Caudate nucleus (tissue), 63 donors: ENCODE measurements at places on chromosomes 2 and 18.

- DNase-seq: no peak
Observed at GRCh38 chr2:196718419-196719109, 79.0 kb downstream of the CCDC150 start.

DNA sequence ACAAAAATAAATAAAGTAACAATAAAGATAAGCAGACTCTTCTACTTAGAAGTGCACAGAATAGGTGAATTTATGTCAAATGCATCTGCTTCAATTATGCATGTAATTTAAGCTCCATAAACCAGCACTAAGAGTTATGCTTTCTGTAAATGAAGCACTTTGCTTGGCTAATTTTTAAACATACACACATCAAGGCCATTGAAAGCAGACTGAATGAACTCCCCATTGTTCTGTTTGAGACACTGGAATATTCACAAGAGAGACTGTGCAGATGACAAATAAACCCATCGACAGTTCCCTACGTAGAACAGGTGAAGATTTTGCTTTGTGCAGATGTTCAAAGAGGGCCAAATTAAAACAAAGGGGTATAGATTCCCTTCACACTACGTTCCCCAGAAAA lies 133.4 kb downstream of the PID1 start:
- no peak for DNase-seq

DNA sequence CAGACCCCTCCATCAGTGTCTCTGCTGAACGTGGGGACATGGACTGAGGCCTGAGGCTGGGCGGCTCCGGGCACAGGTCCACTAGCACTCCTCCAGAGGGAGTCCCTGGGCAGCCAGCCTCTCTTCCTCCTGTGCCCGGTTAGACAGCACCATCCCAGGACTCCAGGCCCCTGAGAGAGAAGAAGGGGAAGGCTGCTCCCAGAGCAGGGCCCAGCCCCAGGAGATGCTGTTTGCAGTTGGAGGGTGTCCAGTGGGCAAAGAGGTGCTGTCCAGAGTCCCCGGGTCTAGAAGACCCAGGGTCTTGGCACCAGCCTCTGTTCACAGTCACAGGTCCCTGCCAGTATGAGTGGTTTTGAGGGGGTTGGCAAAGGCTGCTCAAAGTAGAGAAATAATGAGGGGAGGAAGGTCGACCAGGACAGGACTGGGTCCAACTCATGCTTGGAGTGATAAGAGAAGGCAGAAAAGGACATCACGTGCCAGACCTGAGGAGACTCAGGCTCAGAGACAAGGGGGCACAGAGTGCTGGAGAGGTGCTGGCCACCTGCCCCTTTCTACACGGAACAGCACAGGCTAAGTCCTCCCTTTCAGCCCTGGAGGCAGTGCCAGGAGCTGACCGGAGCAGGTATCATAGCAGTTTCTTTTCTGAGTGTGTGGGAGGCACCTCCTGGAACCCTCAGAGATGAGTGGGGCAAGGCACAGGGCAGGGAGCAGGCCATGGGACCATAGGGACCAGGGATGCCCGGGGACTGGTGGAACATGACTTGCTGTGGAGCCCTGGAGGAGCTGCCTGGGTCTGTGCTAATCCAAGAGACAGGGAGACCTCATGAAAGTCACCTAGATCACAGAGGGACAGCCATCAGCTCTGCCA lies 21.1 kb downstream of the CRACDL start:
- no peak for DNase-seq

- no peak for DNase-seq
Observed at GRCh38 chr2:49241991-49242390, 87.7 kb upstream of the FSHR start.

DNA sequence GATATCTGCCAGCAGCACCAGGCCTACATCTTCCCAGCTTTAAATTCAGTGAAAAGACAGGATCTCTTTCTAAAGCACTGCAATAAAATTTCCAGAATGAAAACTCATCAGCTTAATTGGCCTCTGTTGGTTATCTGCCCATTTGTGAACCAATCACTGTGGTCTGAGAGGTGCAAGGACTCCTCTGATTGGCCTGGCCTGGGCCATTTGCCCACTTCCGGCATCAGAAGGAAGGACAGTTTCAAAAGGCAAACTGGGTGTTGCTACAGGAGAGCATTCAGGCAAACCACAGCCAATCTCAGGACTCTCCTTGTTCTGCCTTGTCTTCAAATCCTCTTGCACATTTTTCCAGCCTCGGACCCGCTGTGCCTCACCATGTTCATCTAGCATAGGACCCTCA lies 163.9 kb upstream of the CCDC150 start:
- DNase-seq: no peak

- no peak for DNase-seq
Observed at GRCh38 chr2:235300368-235301201, 193.3 kb upstream of the AGAP1 start.

GRCh38 chr18:63559567-63560491 lies 17.7 kb downstream of the SERPINB12 start:
- DNase-seq: no peak

DNA sequence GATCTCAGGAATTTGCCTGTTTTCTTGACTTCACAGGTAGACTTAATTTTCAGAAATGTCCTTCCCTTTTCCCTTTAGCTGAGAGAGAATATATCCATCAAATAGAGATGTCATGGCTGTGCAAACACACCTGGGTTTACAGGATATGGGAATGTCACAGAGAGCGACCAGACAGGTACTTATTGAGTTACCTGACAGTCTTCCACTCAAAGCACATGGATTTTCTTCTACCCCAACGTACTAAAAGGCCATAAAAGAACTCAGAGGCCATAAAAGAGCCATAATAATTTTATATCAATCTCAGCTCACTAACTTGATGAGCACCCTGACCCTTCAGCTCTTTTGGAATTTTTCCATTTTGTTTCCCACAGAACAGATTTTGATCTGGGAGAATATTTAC lies 5.3 kb upstream of the DTNA start:
- no peak for DNase-seq

DNA sequence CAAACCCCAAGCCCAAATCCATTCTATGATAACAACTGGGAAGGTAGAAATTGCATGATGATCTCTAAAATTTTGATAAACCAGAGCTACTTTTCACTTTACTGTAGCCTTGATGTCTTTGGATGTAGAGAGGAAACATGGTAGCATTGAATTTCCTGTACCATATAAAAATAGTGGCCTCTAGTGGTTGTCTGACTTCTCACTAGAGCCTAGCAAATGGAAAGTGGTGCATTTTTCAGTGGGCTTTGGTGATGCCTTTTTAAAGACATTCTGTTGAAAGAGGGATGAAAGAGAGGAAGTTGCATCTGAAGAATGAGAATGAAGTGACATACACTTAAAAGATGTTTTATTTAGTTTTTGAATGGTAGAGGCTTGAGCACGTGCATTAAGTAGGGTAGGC lies 662.2 kb downstream of the XIRP2 start:
- DNase-seq: no peak

- no peak for DNase-seq
Observed at GRCh38 chr2:96336104-96336775, 674 bp downstream of the NCAPH start.

DNA sequence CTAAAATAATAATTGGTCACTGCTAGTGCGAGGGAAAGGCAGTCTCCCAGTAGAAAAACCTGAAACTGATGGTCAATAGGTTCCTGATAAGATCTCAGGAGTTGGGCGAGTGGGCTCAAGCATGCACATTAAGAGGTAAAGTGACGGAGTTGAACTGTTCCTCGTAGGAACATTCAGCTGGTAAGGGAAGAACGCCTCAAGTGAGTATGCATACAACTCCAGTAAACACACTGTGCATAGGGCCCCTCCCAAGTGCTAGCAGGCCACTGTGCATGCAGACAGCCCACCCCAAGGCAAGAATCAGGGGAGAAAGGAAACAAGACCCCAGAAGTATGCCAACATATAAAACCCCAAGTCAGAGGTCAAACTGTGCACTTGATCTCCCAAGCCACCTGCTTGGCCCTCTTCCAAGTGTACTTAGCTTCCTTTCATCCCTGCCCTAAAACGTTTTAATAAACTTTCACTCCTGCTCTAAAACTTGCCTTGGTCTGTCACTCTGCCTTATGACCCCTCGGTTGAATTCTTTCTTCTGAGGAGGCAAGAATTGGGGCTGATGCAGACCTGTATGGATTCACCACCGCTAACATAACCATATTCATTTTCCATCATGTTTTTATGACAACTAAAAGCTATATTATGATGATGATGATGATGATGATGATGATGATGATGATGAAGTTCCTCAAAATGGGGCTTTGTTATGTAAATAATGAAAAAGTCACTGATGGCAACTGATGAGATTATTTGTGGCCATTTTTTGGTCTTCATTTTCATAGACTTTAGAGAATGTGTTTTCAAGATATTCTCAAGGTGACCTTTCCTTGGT lies 118.0 kb upstream of the RAB27B start:
- no peak for DNase-seq

- no peak for DNase-seq
Observed at GRCh38 chr2:219573166-219573565, 1.1 kb downstream of the INHA start.

GRCh38 chr2:51344886-51345285 lies 313.0 kb upstream of the NRXN1 start:
- no peak for DNase-seq

DNA sequence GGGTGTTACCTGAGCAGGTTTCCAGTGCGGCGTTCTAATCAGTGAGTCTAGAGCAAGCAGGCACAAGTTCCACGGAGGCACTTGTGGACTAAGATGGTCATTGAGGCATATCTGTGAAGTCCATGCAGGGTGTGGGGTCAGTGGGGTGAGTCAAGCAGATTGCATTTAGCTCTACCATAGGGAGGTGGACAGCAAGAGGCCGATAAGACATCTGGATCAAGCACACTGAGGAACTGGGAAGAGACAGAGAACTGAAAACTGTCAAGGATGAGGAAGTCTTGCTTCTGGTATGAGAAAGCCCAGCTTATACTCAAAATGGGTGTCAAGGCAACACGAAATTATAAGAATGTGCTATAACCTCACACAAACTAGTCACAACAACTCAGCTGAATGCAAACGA lies 61.2 kb upstream of the SLC39A10 start:
- no peak for DNase-seq

DNA sequence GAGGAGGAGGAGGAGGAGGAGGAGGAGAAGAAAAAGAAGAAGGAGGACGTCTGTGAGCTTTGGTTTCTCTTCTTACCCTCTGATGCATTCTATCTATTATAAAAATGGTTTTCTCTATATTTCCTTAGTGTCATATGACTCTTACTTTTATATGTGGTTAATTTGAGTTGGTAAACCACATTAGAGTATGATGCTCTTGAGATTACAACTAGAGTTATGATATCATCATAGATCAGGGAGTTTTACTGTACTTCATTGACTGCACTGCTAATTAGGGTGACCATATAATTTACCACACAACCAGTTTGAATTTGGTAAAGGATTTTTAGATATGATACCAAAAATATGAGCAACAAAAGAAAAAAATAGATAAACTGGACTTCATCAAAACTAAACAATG lies 166.4 kb downstream of the ZNF385B start:
- no peak for DNase-seq
